ENCODE measurements at places on chromosomes 2 and 18.

GRCh38 chr2:56732946-56733345 is 549.2 kb downstream of the CCDC85A start:
- no peak for DNase-seq

- DNase-seq = no peak
Measured at GRCh38 chr2:144240656-144241339, 279.1 kb downstream of the ZEB2 start.

DNA sequence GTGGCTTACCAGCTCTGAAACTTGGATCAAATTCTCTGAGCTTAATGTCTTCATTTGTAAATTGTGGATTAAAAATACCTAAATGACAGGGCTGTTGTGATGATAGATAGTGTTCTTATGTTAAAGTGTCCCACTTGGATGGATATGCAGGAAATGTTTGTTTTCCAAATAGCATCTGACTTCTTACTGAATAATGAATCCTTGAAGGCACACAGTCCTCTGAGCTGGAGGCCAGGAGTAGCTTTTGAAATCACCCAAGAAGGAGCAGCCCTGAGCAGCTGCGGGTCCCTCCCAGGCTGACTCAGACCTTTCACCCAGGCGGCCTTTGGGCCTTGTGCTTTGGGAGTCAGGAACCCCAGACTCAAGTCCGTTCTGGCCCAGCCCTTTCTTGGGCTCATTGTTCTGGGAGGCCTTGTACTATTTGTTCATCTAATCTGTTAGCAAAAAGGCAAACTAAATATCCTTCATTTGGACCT is 173.0 kb upstream of the GATA6 start:
- DNase-seq = no peak

- DNase-seq = no peak
Measured at GRCh38 chr18:36255072-36255698, 42.3 kb upstream of the FHOD3 start.

DNA sequence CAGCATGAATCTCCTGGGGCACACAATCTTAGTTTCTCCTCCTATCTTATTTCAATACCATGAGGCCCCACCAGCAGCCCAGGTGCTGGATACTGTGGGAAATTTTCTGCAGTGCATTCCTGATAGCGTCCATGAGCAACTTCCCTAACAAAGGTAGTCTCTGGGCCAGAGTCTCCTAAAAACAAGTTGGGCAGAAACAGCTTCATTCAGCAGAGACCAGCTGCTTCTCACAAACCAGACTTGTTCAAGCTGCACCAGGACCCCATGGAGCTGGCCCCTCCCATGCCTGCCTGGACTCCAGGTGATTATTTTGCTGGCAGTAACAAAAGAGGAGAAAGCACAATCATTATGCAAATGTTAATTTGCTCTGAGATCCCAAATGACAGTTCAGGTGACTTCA is 31.4 kb downstream of the MYO5B start:
- DNase-seq = no peak

GRCh38 chr2:19643117-19643518 is 258.7 kb downstream of the TTC32 start:
- no peak for DNase-seq

- no peak for DNase-seq
Measured at GRCh38 chr2:73258913-73259215, 24.8 kb downstream of the CCT7 start.

GRCh38 chr2:173393186-173393585 is 38.5 kb downstream of the CDCA7 start:
- DNase-seq = no peak

- DNase-seq = no peak
Measured at GRCh38 chr2:225052703-225053102, 10.4 kb upstream of the DOCK10 start.

- DNase-seq = no peak
Measured at GRCh38 chr18:35311496-35311895, 21.5 kb upstream of the ZSCAN30 start.

GRCh38 chr18:25935356-25935755 is 155.1 kb downstream of the SS18 start:
- DNase-seq = no peak

DNA sequence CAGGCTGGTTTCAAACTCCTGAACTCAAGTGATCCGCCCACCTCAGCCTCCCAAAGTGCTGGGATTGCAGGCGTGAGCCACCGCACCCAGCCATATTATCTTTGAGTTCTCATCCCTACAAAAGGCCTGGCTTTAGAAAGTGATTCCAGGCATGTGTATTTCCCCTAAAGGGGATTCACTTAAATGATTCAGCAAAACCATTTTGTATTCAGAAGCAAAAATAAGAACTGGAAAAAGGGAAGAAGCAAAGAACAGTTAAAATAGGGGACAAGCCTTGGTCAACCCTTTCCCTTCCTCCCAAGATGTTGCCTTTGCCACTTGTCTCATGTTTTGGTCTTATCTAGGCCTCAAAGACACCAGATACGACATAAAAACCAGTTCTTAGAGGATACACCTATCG is 10.5 kb downstream of the TM4SF20 start:
- DNase-seq = no peak

GRCh38 chr18:49135877-49136276 is 185.1 kb upstream of the SMAD7 start:
- no peak for DNase-seq

DNA sequence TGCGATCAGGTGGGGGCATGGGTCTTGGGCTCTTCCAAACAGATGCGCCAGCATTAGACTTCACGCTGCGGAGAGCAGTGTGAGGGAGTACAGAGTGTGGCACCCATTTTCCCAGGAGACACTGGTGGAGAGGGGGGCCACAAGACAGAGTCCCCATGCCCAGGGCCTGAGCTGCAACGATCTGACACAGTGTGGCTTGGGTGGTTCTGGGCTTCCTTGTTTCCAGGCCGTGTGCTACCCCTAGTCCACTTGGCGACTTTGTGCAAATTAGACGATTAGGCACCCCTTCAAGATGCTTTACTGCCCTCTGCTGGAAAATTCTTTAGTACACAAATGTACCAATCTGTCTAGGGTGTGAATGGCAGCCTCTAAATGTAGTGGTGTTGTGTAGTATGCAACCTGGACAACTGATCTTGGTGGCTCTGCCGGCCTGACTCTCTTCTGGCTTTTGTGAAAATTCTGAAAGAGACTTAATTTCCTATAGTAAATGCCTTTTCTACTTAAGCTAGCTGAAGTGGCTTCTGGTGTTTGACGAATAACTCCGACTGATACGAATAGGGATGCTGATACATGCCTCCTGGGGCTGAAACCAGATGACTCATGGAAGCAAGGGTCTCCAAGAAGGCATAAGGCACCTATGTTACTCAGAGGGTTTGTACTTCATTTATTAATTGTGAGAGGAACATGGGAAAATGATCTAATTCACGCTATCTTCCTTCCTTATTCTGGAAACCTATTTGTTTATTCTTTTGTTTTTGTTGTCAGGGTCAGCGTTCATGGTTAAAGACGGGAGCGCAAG is 92.3 kb upstream of the SMAD2 start:
- DNase-seq = peak; percentile 50

DNA sequence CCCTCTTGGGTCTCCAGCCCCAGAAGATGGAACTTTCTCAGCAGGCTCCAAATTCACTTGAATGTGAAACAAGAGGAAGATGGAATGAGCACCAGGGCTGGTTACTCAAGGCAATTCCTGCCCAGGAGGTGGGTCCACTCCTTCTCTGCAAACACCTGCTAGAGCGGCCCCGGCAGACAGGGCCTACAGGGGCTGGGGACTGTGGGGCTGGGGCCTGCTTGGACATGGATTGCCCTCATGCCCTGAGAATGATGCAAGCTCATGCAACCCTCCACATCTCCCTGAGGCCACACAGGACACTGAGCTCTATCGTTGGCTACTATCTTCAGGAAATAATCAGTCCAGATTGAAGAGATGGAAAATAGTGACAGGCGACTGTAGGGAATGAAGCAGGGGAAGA is 39.1 kb downstream of the TFCP2L1 start:
- no peak for DNase-seq

- DNase-seq = no peak
Measured at GRCh38 chr18:63741769-63742168, 33.4 kb upstream of the SERPINB7 start.

- DNase-seq = no peak
Measured at GRCh38 chr2:170974304-170974993, 45.4 kb downstream of the GORASP2 start.

- no peak for DNase-seq
Measured at GRCh38 chr18:48541026-48541746, 2.4 kb downstream of the CTIF start.

- DNase-seq = no peak
Measured at GRCh38 chr2:235864733-235865515, 303.3 kb downstream of the GBX2 start.

- DNase-seq = no peak
Measured at GRCh38 chr2:177306550-177306949, 42.0 kb upstream of the NFE2L2 start.

- no peak for DNase-seq
Measured at GRCh38 chr2:190407246-190407661, 901 bp upstream of the MFSD6 start.

- peak; percentile 41 for DNase-seq
Measured at GRCh38 chr2:6866275-6866671, 566 bp upstream of the CMPK2 start.

- DNase-seq = no peak
Measured at GRCh38 chr2:122745603-122746002, 990.2 kb downstream of the TSN start.

DNA sequence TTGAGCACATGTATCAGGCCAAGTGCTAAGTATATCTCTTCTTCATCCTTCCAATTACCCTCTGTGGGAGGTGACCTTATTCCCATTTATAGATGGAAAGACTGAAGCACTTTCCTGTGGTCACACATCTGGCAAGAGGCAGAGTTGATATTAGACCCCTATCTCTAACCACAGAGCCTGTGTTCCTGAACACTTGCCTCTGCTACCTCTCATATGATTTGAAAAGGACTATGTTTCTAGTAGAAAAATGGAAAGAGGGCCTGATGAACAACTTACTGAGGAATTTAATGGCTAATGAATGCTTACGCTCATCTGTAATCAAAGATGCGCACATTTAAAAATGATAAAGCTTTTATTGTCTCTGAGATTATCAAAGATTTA is 46.2 kb upstream of the DYNC2LI1 start:
- no peak for DNase-seq

DNA sequence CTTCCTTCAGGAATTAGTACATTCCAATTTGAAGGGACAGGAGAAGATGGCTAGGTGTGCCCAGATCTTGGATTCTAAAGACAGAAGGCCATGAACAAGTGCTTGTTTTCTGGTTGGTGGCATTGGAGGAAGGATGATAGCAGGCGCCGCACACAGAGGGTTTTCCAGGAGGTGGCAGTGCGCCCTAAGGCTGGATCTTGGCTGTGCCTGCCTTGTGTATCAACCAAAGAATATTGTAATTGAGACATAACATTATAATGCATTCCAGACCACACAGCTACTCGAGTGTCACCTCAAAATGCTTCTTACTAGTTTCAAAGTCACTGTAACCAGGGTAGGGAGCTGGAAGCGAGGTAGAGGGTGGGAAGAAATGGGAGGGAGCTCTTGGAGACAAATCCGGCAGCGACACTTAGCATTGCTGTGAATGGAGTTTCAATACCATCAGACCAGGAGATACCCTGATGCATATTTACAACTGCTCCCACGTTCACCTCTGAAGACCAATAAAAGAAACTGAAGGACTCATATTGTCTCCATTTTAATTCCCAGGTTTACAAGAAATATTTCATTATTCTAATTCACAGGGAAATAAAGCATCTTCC is 42.5 kb downstream of the CPO start:
- no peak for DNase-seq

DNA sequence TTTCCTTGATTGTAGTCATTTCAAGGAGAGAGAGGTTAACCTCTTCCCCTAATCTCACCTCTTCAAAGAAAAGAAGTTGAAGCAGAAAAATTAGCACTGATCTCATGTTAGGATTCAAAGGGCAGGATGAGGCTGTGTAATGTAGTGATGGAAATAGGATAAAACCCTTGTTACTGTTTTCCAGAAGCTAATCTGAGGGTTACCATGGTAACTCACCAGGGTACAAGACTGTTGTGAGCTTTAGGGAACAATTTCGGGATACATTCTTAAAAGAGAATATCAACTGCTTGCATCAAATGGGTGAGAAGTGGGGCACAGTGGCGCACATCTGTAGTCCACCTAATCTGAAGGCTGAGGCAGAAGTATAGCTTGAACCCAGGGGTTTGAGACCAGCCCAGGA is 64.9 kb upstream of the SLC39A10 start:
- DNase-seq = no peak

DNA sequence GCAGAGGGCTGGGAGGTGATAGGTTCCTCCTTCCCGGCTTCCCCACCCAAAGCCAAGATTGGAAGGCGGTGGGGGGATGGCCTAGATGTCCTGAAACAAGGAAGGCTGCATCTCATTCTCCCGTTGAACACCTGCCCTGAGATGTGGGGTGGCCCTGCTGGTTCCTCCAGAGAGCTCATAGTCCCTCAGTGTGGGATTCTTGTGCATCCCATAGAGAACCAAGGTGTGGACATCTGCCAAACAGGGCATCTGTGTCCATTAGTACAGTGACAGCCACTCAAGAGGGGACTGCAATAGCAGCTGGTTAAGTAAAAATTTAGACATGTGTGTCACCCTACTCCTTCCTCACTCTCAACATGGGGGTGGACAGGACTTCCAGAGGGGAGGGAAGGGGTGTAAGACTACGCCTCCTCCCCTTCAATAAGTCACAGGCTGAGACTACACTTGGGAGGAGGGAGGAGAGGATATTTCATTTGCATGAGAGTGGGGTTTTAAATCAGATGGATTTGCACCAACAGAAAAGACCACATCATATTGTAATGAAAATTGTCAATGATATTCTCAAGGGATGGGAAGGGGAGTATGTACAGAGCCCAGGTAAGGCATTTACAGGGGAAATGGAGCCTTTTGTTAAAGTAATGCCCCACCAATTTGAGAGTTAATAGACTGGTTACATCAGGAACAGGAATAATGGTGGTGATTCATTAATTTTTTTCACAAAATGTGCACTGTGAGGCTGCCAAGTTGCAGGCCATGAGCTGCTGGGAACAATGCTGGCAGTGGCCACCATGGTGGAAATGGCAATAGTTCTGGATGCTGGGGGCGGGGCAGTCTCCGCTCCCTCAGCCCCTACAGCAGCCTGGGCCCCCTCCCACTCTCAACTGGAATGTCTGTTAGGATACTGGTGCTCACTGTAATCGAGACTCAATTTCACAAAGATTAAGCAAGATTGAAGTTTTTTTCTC is 80.6 kb downstream of the TEX51 start:
- no peak for DNase-seq

- DNase-seq = no peak
Measured at GRCh38 chr2:9158786-9159779, 47.5 kb upstream of the ASAP2 start.

DNA sequence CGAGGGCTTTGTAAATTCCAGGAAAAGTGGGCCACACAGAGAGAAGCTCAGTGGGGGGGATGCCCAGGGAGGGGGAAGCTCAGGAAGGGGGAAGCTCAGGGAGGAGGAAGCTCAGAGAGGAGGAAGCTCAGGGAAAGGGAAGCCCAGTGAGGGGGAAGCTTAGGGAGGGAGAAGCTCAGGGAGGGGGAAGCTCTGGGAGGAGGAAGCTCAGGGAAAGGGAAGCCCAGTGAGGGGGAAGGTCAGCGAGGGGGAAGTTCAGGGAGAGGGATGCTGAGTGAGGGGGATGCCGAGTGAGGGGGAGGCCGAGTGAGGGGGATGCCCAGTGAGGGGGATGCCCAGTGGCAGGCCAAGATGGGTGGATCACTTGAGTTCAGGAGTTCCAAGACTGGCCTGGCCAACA is 821 bp upstream of the CHRNG start:
- DNase-seq = no peak

GRCh38 chr18:79589601-79590091 is 90.0 kb upstream of the CTDP1 start:
- no peak for DNase-seq
